ENCODE measurements at places on chromosomes 3 and 15. TPM values are rescaled to one million over a fixed set of nuclear protein-coding genes. Genes with fewer than 3 reads are reported as not detected.

- H3K27me3 ChIP-seq: no peaks in the 10 kb centered on the region
- no peak overlapping the region for H3K27ac ChIP-seq
- DNase-seq: no peak
- H3K4me1 ChIP-seq: peaks cover 2% of the 10 kb centered on the region
- H3K36me3 ChIP-seq: peaks cover 4% of the 10 kb centered on the region
These were observed 407.1 kb upstream of the CFAP20DC start for GRCh38 chr3:59456852-59457485.

DNA sequence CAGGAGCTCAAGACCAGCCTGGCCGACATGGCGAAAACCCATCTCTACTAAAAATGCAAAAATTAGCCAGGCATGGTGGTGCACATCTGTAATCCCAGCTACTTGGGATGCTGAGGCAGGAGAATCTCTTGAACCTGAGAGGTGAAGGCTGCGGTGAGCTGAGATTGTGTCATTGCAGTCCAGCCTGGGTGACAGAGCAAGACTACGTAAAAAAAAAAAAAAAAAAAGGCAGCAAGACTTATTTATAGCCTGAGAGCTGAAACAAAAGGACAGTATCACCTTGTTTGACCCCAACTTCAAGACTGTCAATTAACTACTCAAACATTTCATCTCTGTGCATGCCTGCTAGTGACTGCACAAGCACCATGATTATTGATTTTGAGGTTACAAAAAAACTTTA, 478.9 kb upstream of the GBE1 start:
- DNase-seq: no peak
- H3K36me3 ChIP-seq: no peaks in the 10 kb centered on the region
- H3K4me1 ChIP-seq: no peaks in the 10 kb centered on the region

DNA sequence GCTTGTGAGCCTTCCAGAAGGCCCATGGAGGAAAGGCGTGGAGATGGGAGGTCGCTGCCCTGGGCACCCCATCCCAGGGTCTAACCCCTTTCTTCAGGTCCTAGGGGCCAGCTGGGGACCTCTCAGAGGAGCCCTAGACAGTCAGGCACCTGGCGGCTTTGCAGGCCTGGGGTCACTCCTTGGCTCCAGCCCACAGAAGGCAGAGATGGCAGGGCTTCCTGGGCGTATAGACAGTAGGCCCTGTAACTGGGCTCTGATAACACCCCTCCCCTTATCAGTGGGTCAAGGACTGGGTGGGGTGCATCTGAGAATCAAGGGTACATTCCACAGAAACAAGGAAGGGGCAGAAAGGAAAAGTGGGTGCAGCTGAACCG, 16.7 kb downstream of the ZDHHC19 start:
- no peak overlapping the region for H3K4me3 ChIP-seq
- peaks cover 21% of the 10 kb centered on the region for H3K4me1 ChIP-seq
- H3K36me3 ChIP-seq: no peaks in the 10 kb centered on the region
- no peaks in the 10 kb centered on the region for H3K27me3 ChIP-seq
- no peak overlapping the region for H3K27ac ChIP-seq

DNA sequence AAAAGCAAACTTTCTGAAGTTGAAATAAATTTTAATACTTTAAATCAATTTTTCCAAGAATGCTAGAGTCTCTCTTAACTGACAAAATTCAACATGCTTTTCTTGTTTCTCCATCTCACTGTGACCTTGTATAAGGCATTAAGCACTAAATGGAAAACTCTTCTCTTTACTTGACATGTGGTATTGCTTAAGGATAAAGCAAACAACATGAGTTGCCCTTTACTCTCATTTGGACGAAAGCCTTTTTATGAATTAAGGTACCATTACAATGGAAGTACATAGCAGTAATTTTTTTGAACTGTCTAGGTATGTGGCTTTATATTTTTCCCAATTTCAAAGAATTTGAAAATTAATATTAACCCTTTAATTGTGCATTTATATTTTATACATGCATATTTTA, 1.4 kb downstream of the STRIT1 start:
- H3K27ac ChIP-seq: no peak overlapping the region
- no peak overlapping the region for H3K4me3 ChIP-seq
- H3K36me3 ChIP-seq: no peaks in the 10 kb centered on the region
- DNase-seq: no peak
- no peaks in the 10 kb centered on the region for H3K27me3 ChIP-seq
- no peaks in the 10 kb centered on the region for H3K4me1 ChIP-seq

GRCh38 chr3:169663951-169664820, 674 bp upstream of the MECOM start:
- H3K4me3 ChIP-seq: peak overlapping the region; percentile 83
- no peaks in the 10 kb centered on the region for H3K36me3 ChIP-seq
- peaks cover 37% of the 10 kb centered on the region for H3K4me1 ChIP-seq
- DNase-seq: peak; percentile 36
- no peak overlapping the region for H3K27ac ChIP-seq

DNA sequence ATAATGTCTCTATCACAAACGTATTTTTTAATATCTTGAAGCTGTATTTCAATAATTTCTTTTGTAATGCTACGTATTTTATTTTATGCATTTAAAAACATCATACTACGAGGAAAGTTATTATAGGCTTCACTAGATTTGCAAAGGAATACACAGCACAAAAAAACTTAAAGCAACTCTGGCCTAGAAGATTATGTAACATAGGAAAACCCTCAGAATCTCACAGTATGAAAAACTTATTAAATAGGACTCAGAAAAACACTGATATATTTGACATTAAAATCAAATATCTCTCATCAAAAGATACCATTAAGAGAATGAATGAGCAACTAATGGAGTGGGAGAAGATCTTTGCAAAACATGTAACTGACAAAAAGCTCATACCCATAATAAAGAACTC, 63.7 kb downstream of the DMXL2 start:
- H3K27me3 ChIP-seq: no peaks in the 10 kb centered on the region
- H3K4me3 ChIP-seq: no peak overlapping the region
- DNase-seq: no peak
- H3K27ac ChIP-seq: no peak overlapping the region

- no peak overlapping the region for H3K4me3 ChIP-seq
- no peak overlapping the region for H3K27ac ChIP-seq
- H3K4me1 ChIP-seq: peaks cover 14% of the 10 kb centered on the region
- DNase-seq: no peak
- peaks cover 2% of the 10 kb centered on the region for H3K36me3 ChIP-seq
- peaks cover 57% of the 10 kb centered on the region for H3K27me3 ChIP-seq
These were observed 6.3 kb upstream of the HES1 start for GRCh38 chr3:194129581-194130133.

- H3K27ac ChIP-seq: no peak overlapping the region
- H3K4me1 ChIP-seq: no peaks in the 10 kb centered on the region
- DNase-seq: no peak
- H3K36me3 ChIP-seq: no peaks in the 10 kb centered on the region
These were observed 714.1 kb downstream of the NAALADL2 start for GRCh38 chr3:175573226-175573625.

GRCh38 chr15:54364961-54365360, 386.7 kb downstream of the UNC13C start:
- H3K27ac ChIP-seq: no peak overlapping the region
- H3K27me3 ChIP-seq: no peaks in the 10 kb centered on the region

DNA sequence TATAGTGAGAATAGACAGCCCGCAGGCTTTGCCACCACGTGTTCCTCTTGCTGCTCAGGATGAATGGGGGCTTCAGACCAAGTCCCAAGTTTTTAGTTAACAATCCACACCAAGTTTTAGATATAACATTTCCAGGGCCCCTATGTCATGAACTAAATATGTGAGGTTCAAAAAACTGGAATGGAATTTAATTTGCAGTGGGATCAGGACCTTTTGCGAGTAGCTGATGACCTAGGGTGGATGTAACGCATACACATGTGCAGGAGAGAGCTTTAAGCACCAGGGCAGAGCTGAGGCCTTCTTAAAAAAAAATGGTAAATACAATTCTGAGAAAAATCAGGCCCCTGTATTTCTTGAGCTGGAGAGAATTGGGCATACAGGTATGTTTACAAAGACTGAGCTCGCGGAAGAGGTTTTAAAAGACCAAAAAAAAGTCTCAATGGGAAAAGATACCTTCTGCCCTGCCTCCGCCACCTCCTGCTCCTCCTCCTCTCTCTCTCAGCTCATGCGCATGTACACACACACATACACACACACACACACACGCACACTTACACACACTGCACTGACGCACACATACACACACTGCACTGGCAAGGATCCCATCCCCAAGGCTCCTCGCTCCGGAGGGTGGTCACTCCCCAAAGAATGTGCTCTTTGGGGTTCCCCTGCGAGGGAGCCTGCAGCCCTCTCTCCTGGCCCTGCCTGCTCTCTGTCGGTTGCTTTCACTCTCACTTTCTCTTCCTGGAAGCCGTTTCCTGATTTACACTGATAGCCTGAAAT, 48.2 kb upstream of the IGF1R start:
- H3K36me3 ChIP-seq: no peaks in the 10 kb centered on the region
- no peaks in the 10 kb centered on the region for H3K27me3 ChIP-seq

- H3K36me3 ChIP-seq: no peaks in the 10 kb centered on the region
- H3K4me1 ChIP-seq: no peaks in the 10 kb centered on the region
- DNase-seq: no peak
- no peak overlapping the region for H3K27ac ChIP-seq
- H3K27me3 ChIP-seq: no peaks in the 10 kb centered on the region
- H3K4me3 ChIP-seq: no peak overlapping the region
These were observed 566.7 kb upstream of the ZNF717 start for GRCh38 chr3:76352051-76352450.

- no peak overlapping the region for H3K4me3 ChIP-seq
- no peaks in the 10 kb centered on the region for H3K27me3 ChIP-seq
- no peaks in the 10 kb centered on the region for H3K36me3 ChIP-seq
- no peaks in the 10 kb centered on the region for H3K4me1 ChIP-seq
- no peak for DNase-seq
These were observed 147.5 kb downstream of the LRTM1 start for GRCh38 chr3:54780336-54780735.

- H3K27me3 ChIP-seq: no peaks in the 10 kb centered on the region
- no peak for DNase-seq
- H3K4me1 ChIP-seq: peaks cover 33% of the 10 kb centered on the region
- H3K4me3 ChIP-seq: peak overlapping the region; percentile 64
- peaks cover 16% of the 10 kb centered on the region for H3K36me3 ChIP-seq
These were observed 49.0 kb downstream of the B3GNT5 start for GRCh38 chr3:183301937-183302580.

DNA sequence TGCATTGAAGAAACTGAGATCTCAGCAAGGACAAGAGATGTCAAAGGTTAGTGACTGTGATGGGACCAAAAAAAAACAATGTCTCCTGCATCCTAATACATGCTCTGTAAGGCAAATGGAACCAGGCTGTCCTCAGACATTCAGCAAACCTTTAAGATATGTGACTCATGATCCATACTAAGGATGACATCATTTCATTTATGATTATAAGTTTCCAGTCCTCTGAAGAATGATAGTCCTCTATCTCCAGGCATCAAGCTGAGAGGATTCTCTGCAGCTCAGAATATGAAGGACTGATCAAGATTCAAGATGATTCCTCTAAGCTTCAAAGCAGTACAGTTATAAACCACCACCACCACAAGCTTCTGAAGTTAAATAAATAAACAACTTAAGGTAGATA, 47.6 kb downstream of the SSR3 start:
- peaks cover 9% of the 10 kb centered on the region for H3K4me1 ChIP-seq
- peaks cover 26% of the 10 kb centered on the region for H3K27me3 ChIP-seq
- H3K27ac ChIP-seq: no peak overlapping the region
- no peak overlapping the region for H3K4me3 ChIP-seq

Gene SETMAR
- 10.0 TPM for total RNA-seq

Gene HYAL3
- 7.0 TPM for total RNA-seq

Gene ASB14
- not detected for total RNA-seq

Gene CPNE4
- not detected for total RNA-seq

Gene HGD
- total RNA-seq: 2.0 TPM

Gene ATP13A5
- not detected for total RNA-seq

Data from activated naive CD8-positive, alpha-beta T cell treated with anti-CD3 and anti-CD28 coated beads, Interleukin-2, amount 10 ng/mL, durations not matched to agents 7 days and 5 days (primary cell).